ENCODE measurements at places on chromosomes 7 and 10. TPM values are rescaled to one million over a fixed set of nuclear protein-coding genes. Genes with fewer than 3 reads are reported as not detected.

DNA sequence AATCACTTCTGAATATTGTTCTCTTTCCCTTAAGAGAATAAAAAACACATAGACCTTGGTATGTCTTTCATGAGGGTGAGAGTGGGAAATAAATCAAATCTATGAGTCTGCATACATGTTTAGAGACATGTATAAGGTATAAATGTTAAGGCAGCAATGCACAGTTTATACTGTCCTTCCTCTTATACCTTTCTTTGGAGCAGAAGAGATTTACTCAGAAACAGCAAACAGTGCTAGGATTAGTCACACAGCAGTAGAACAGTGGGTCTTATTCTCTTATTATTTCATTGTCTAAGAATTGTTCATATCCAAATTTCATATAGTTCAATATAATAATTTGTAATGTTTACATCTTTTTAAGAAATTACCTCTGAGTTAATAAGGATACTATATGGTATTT lies 126.7 kb upstream of the TMEM196 start:
- no peak for DNase-seq

DNA sequence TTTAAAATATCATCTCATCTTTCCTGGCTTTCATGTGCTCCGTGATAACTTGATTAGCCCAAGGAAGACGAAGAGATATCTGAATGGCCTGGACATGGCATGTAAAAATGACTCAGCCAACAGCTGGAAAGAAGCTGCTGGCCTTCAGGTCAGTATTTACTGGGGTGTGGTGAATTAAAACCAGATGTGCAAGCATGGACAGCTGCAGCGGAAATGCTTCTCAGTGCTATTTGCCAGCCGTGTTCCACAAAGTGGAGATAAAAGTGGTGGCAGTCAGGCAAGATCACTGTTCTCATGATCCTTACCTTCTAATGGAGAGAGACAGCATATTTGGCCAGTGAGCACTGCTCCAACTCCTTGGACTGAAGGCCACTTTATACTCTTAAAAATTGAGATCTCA lies 203.1 kb upstream of the VSTM2A start:
- DNase-seq: no peak

DNA sequence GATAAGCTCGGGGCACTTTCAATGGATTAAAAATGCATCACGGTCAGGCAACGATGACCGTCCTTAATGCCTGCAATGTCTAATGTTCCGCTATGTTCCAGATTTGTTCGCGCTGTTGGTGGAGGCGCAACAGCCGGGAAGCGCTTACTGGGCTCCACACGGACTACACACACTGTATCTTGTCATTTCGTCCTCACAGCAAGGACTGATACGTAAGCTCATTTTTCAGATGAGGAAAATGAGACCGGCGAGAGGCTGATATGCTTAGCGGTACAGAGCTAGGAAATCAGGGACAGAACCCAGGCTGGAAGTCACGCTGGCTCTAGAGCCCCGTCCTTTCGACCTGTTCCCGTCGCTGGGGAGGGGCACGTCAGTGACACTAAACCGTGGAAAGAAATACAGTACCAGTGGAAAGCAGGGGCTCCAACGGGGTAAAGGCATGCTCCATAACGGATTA lies 670 bp downstream of the TPK1 start:
- DNase-seq: peak; percentile 49

The SMKR1 gene
- 4.7 TPM for total RNA-seq

GRCh38 chr7:139585042-139585441 lies 61.6 kb downstream of the CLEC2L start:
- DNase-seq: no peak

- no peak for DNase-seq
These were observed 98.4 kb downstream of the VIPR2 start for GRCh38 chr7:159046300-159046699.

The PLXNA4 gene
- 52.9 TPM for total RNA-seq

DNA sequence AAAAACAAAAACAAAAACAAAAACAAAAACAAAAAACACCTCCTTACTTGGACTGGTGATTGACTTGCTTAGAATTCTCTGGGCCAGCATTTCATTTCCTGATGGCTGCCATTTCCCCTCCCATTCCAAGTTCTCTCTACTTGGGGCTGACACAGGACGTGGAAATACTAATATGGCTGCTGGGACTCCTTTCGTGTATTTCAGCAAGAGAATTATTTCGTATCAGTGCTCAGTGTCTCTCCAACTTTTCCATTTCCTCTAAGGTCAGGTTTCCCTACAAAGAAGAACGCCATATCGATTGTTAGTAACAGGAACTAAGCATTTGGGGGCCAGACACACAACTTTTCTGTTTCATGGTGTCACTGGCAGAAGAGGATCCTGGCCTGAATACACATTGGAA lies 22.5 kb upstream of the VAX1 start:
- DNase-seq: no peak

The MCMBP gene
- 22.7 TPM for total RNA-seq

The ABCC2 gene
- 0.72 TPM for total RNA-seq

All from dorsolateral prefrontal cortex (tissue), 122 donors.